NCI-H1436 treated with DMSO at 0.1 percent for 48 hours (cell line): ENCODE measurements at places on chromosomes 6 and 20.

DNA sequence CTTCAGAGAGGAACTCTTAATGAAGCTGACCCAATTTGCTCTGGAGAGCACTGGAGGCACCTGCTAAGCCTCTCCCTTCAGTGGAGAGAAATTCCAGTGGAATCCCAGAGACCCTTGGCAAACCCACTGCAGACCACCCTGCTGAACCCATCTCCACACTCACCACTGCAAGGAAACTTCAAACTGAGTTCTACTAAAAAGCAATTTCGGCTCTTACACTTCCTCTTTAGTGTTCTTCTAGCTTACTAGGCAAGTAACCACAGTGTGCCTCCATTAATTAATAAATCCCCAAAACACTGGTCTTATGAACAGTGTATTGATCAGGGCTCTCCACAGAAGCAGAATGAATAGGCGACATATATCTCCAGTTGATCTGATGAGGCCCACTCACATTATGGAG lies 43.0 kb upstream of the HLA-E start:
- DNase-seq: no peak

GRCh38 chr20:19018881-19019280 lies 193.6 kb upstream of the SLC24A3 start:
- no peak for DNase-seq

GRCh38 chr6:124870611-124871459 lies 91.4 kb upstream of the RNF217 start:
- no peak for DNase-seq

- no peak for DNase-seq
Measured at GRCh38 chr6:21049572-21049971, 515.3 kb downstream of the CDKAL1 start.

- DNase-seq: no peak
Measured at GRCh38 chr6:38485488-38485887, 154.2 kb downstream of the BTBD9 start.

DNA sequence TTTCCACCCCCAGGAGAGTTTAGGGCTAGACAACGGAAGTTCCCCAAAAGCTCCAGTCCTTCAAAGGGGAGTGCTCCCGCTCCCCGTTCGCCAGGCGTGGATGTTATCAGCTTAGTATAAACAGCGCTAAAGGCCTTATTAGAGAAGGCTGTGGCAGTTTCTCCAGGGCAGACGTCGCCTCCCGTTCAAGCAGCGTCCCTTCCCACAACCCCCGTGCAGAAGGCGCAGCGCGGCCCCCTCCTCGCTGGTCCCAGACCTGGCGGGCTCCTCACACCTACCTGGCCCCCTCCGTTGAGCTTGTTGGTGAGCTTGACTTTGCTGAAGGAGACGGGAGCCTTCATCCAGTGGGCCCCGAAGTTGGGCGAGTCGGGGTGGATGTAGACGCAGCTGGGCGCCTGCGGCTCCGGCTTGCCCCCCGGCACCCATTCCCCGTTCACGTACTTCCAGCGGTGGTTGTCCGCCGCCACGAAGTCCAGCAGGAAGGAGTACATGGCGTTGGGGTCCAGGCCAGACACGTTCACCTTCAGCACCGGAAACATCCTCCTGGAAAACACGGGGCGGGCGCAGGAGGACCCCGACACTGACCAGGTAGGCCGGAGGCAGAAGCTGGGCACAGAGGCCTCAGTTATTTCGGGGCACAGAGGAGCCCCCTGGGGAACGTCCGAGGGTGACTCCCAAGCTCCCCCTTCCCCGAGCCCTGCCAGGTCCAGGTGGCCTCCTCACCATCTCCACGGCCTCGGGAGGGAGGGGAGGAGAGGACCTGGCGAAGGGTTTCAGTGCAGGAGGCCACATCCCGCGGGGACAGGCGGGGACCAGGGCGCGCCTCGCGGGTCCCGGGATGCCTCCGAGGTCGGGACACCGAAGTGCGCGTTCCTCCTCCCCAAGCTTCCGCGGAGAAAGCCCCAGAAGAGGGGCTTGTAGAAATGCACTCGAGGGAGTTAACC lies 1.1 kb downstream of the TBXT start:
- no peak for DNase-seq

DNA sequence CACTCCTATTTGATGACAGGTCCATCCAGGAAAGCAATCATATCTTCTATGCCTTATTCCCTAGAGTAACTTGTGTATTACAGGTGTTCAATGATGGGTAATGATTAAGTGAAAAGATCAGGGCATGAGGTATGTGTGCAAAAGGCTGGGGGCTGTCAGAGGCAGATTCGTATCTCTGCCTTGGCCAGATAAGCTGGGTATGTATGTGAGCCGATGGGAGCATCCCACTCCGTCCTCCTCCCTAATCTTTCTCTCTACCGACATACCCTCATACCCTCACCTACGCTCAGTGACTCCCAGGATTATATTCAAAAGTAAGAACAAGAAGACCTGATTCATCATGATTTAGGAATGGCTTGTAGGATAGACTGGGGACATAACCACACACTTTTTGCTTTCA lies 238.7 kb downstream of the PLCB1 start:
- DNase-seq: no peak

DNA sequence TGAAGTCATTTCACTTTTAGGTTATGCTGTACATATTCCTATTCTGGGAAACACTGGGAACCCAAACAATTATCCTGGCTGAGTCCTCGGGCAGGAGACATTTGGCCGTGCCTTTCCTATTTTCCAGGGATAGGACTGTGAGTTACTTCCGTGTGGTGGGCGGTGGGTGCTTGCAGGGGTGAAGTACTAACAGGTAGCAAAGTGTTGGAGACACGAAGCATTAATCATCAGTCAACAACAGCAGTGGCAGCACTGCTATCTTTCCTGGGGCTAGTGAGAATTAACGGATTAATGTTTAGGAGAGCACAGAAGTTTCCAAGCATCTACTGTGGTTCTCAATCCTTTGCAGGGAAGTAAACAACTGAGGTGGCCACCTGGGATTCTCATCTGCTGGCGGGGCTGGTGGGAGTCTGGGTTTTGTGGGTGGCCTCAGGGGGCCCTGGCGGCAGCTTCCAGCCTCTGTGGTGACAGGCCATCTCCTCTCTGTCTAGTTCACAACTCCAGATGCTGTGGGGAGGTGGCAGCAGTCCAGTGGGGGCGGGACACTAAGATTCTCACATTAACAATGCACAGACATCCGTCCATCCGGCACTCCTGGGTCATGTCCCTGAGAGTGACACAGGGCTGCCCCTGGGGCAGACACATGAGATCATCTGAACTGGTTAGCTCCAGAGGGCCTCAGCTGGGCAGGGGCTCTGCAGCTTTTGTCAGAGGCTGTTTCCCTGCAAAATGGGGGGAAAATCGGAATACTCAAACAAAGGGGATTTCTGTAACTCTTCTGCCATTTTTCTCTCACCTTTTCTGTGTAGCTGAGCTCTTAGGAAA lies 90.9 kb downstream of the GJA10 start:
- no peak for DNase-seq

DNA sequence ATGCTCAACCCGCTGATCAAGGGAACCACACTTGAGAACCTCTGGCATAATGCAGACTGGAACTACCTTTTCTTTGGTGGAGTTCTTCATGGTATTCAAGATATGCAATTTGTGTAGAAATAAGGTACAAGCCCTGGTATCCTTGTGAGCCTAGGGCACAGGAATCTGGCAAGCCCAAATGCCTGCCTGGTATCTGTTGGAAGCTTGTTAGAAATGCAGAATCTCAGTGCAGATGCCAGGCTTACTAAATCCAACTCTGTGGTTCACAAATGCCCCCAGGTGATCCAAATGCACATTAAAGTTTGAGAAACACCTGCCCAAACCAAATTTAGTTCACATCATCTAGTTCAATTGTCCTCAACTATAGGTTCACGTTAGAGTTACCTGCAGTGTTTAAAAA lies 159.8 kb upstream of the LAMP5 start:
- DNase-seq: no peak

DNA sequence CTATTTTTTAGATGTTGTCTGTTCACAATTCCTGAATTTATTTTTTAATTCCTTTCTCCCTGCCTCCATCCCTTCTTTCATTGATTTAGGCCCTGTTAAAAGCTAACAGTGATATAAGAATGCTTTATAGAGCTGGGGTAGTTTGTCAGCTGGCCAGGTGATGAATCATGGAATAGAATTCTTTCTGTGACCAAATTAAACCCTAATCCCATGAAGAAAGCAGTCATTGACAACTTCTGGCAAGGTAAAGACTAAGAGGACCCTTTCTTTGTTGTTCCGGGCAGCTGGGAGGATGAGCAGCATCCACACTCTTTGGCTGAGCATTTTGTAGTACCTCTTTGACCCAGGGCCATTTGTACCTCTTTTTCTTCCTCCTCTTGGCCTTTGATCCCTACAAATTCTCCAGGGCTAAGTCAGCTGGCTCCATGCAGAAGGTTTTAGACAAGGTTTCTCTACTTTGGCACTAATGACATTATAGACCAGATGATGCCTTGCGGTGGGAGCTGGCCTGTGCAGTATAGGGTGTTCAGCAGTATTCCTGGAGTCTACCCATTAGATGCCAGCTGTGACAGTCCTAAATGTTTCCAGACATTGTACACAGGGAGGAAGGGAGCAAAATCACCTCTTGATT lies 102.9 kb downstream of the SLX4IP start:
- DNase-seq: no peak

DNA sequence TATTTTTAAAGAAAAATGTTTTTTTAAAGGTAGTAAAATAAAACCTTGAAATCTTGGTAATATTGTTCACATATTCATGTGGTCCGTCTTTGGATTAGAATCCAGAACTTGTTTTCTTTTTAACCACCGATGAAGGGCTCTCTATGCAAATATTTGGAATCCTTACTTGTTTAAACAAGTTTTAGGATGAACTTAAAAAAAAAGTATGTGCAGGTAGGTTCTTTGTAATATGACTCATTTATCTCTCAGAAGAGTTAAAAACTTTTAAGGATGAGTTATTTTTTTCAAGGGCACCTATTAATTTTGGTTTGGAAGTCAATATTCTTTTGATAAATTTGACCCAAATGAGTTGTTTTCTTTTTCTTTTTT lies 8.9 kb downstream of the DSP start:
- no peak for DNase-seq
